ENCODE measurements at places on chromosomes 5 and 9. TPM values are rescaled to one million over a fixed set of nuclear protein-coding genes. Genes with fewer than 3 reads are reported as not detected.

ADCY2 gene
- total RNA-seq, result not detected

SLC23A1 gene
- not detected for total RNA-seq

SLC24A2 gene
- total RNA-seq, result not detected

ECM2 gene
- not detected for total RNA-seq
